ENCODE measurements at places on chromosomes 7 and 10.

- DNase-seq = peak; percentile 32
These were observed 30.4 kb upstream of the DDC start for GRCh38 chr7:50595491-50596102.

GRCh38 chr7:80711531-80711930 is 73.1 kb downstream of the CD36 start:
- DNase-seq = no peak

GRCh38 chr10:30606313-30606712 is 23.2 kb downstream of the LYZL2 start:
- DNase-seq = no peak

GRCh38 chr10:96639899-96640298 is 53.1 kb upstream of the TM9SF3 start:
- no peak for DNase-seq

- no peak for DNase-seq
These were observed 416.2 kb upstream of the NFE2L3 start for GRCh38 chr7:25735674-25736242.

DNA sequence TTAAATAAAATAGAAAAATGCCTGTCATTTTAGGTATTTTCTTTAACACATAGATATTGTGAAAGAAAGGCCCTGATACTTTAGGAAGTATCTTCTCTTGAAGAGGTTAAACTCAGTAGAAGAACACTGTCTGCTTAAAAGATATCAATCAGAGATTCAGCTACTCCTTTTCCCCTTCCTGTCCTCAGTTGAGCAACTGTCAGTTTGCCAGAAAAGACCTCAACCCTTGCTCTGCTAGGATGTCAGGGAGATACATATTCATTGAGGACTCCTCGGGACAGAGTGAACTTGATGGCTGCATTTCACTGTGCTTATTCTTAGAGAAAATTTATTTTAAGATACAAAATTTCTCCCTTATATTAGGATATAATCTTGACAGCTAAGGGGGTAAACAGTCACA is 173.6 kb upstream of the CACNA2D1 start:
- no peak for DNase-seq

DNA sequence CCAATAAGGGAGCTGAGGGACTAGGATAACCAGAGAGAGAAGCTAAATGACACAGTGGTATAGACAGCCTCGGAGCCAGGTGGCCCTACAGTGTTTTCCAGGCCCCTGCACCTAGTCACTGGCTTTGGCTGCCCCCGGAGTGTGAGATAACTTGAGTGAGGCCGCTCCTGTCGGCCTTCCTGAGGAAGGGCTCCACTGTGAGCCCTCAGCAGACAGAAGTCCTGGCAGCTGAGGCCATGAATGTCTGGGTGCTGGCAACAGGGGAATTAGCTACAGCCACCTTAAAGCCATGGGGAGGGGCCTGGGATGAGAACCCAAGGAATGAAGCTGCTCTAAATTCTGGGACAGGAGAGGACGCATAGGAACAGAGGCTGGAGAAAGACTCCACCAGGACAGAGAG is 4.6 kb upstream of the GDF10 start:
- DNase-seq = no peak

DNA sequence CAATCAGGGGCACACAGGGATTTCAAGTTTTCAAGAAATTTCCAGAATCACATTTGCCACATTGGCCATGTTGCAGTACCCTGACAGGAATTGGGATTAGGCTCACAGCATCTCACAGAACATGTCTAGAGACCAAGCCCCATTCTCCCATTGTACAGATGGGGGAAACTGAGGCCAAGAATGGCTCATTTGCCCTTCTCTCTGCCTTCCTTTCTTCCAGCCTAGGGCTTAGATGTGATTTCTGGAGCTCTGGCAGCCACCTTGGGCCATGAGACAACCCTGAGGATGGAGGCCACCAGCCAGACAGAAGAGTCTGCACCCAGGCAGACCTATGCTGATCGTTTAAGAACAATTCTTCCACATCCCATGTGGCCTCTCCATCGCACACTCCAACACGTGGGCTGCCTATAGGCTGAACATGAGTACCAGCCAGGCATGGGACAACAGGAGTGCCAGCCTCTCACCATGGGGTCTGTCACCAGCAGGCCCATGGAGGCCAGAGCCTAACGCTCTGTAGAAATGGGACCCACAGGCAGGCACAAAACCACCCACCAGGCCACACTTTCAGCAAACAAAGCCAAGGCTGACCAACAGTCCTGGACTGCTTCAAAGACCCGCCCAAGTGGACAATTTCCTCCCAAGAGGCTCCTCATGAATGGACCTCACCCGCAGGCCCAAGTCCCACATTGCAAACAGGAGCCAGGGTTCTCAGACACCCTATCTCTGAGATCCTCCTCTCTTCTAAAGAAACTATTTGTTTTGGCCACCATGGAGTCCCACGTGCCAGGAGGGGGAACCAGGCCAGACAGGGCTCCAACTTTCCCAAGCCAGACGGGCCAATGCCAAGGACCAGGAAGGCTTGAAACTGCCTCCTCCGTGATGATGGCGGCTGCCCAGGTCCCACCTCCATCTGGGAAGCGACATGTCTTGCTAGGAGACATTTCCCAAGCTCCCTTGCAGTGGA is 20.7 kb downstream of the PDGFA start:
- no peak for DNase-seq

GRCh38 chr7:159104188-159104920 is 40.3 kb downstream of the VIPR2 start:
- DNase-seq = no peak

DNA sequence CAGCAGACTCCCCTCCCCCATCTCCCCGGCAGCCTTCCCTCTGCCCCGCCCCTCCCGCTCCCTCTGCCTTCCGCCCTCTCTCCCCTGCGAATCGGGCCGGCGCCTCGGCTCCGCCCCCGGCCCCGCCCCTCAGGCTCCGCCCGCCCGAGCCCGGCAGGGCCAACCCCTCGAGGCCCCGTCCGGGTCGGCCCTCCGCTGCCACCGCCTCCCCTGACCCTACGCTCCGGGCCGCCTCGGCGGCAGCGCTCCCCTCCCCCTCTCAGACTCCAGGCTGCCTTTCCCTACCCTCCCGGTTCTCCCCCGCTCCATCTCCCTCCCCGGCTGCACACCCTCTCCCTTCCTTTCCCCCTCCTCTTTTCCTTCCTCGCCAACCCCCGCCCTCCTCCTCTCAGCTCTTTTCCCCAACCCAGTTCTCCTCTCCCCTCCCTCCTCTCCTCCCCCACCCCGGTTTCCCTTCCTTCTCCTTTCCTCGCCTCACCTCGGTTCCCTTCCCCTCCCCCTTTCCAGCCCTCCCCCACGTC is 1.6 kb downstream of the ZNF467 start:
- no peak for DNase-seq

DNA sequence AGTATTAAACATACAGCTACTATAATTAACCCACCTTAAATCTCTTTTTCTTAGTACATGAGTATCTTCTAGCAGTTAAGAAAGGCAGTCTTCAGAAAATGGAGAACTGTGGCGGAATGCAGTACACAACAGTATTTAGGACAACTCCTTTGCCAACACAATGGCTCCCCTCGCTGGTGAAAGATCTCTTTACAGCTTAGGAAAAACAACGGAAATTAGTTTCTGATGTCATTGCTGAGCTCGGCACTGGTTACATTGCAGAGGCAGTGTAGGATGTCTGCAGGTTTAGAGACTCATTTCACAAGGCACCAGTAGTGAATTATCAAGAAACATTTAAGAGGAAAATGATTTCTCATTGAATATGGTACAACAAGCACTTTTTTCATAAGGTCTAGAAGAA is 43.4 kb downstream of the GLRX3 start:
- no peak for DNase-seq

GRCh38 chr7:152424348-152425108 is 11.3 kb downstream of the KMT2C start:
- no peak for DNase-seq

DNA sequence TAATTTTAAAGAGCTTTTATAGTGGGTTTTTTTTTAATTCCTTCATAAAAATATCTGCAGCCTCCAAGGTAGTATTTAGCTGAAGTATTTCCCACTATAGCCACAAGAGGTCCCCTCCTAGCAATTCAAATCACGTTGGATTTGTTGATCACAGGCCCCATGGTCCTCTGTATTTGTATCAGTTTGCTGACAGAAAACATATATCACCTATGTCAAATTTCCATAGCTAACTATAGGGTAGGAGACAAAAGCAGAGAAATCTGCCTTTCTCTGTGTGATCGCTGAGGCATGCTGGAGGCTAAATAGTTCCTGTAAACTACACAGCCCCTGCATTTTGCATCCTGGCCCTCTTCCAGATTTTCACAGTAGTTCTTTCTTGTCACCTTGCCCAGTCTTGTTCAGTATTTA is 1.7 kb upstream of the CTNNA3 start:
- DNase-seq = peak; percentile 2

Measured in SHP77 treated with DMSO at 0.1 percent for 48 hours (cell line).